ENCODE measurements at places on chromosomes 1 and 21. TPM values are rescaled to one million over a fixed set of nuclear protein-coding genes. Genes with fewer than 3 reads are reported as not detected.

GRCh38 chr1:1407636-1408318 lies 684 bp upstream of the MRPL20 start:
- peak overlapping the region; percentile 98 for H3K4me3 ChIP-seq
- H3K27me3 ChIP-seq = no peaks in the 10 kb centered on the region
- peaks cover 27% of the 10 kb centered on the region for H3K4me1 ChIP-seq
- peak overlapping the region; percentile 90 for H3K27ac ChIP-seq

DNA sequence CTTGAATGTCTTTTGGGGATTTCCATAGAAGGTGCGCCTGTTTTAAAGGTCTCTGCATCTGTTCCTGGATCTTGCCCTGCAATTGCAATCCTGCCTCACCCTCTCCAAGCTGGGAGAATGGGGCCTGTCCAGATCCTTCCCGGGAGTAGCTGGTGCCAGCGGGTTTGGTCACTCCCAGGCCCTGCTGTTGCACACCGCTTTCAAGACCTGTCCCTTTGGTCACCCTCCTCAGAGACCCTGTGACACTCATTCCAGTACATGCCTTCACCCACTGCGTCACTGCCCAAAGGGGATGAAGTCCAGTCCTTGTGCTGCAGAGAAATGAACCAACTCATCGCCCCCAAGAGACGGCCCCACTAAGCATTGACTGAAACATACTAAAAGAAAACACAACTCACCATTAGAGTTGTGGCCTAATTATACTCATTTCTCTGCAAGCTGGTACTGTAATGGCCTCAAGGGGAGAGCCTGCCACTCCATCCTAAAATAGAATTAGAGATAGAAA lies 1.9 kb upstream of the IRF2BP2 start:
- no peaks in the 10 kb centered on the region for H3K27me3 ChIP-seq
- H3K36me3 ChIP-seq = no peaks in the 10 kb centered on the region
- DNase-seq = no peak
- peak overlapping the region; percentile 16 for H3K4me3 ChIP-seq
- peaks cover 42% of the 10 kb centered on the region for H3K4me1 ChIP-seq
- peak overlapping the region; percentile 100 for H3K27ac ChIP-seq

GRCh38 chr1:187417520-187417919 lies 588.8 kb downstream of the PLA2G4A start:
- H3K4me3 ChIP-seq = no peak overlapping the region
- H3K4me1 ChIP-seq = no peaks in the 10 kb centered on the region
- DNase-seq = no peak

The PADI1 gene
- polyA plus RNA-seq = not detected

The OR2T35 gene
- not detected for polyA plus RNA-seq

The MYOG gene
- polyA plus RNA-seq = not detected

The MSH4 gene
- not detected for polyA plus RNA-seq

Data from liver (tissue), 10 donors.